Spleen (tissue), 13 donors: ENCODE measurements at places on chromosomes 6 and 20. TPM values are rescaled to one million over a fixed set of nuclear protein-coding genes. Genes with fewer than 3 reads are reported as not detected.

The ARFGAP1 gene
- 105 TPM for total RNA-seq

The ENPP3 gene
- total RNA-seq = 0.49 TPM

DNA sequence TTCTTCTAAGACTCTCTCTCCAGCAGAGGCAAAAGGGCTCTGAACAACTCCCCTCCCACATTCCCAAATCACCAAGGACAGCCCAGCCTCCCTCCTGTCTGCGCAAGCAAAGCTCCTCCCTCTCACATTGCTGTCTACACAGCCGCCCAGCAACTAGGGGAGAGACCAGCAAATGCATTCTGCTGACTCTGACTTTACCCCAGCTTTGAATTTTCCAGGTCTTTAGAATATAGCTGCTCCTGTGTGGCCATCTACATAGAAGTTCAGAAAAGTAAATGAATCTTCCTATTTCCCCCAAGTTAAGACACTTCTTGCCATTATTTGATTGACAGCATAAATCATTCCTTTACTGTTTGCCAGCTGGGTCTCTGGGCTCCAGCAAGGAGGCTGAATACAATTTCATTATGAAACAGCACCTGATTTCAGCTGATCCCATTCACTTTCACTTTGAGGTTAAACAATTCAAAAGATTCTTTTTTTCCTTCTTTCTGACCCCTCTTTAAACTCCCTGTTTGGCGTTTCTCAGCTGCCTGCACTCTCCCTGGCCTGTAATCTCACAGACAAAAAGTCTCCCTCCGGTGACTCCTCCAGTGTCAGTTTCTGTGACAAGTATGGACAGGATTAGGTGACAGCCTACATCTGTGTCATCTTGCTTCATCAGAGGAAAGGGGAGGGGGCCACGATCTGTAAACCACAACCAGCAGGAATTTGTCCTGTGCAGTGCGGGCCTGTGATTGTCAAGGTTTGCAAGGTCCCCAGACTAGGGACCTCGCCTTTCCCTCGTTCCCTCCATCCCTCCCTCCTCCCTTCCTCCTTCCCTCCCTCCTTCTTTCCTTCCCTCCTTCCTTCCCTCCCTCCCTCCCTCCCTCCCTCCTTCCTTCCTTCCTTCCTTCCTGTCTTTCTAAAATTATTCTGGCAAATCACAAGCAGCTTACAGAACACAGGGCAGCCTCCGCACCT is 205.6 kb upstream of the RIN2 start:
- H3K27ac ChIP-seq = peak overlapping the region; percentile 3
- no peak for DNase-seq
- no peaks in the 10 kb centered on the region for H3K27me3 ChIP-seq
- no peak overlapping the region for H3K4me3 ChIP-seq

- no peaks in the 10 kb centered on the region for H3K27me3 ChIP-seq
- peaks cover 11% of the 10 kb centered on the region for H3K4me1 ChIP-seq
- H3K36me3 ChIP-seq = no peaks in the 10 kb centered on the region
Measured at GRCh38 chr6:111118826-111119225, 31.5 kb downstream of the SLC16A10 start.

- no peaks in the 10 kb centered on the region for H3K4me1 ChIP-seq
- DNase-seq = no peak
- peaks cover 2% of the 10 kb centered on the region for H3K27me3 ChIP-seq
- H3K27ac ChIP-seq = no peak overlapping the region
Measured at GRCh38 chr20:58233881-58234528, 5.6 kb upstream of the ANKRD60 start.

DNA sequence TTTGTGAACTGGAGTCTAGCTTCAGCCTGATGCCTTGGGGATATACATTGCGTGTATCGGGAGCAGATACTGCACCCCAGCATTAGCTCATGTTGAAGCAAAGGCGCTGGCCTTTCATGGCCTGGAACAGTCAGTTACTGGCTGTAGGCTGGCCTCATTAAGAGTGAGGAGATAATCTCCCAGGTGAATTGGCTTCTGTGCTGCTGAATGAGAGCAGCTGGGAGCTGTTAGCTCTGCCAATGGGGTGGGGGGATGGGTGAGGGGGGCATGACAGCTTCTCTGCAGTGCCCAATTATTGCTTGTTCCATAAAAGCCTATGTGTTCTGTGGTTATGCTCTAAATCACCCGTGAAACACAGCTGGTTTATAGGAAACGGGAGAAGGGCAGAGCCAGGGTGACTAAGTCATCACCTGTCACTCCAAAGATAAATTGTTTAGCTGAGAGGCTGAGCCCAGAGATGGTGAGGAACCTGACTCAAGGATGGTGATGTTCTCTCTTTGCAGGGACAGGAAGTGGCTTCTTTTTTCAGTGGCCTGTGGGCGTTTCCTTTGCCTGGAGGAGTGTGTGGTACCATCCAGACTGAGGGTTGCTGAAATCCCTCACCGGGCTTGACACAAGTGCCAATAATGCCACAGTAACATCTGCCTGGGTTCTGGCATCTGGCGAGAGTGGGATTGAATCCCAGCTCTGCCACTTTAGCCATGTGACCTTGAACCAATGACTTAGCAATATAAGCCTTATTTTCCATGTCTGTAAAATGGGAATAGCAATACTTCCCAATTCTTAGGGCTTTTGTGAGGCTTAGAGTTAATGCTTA is 170.8 kb downstream of the BCAS1 start:
- peak overlapping the region; percentile 86 for H3K27ac ChIP-seq
- H3K4me3 ChIP-seq = no peak overlapping the region
- no peaks in the 10 kb centered on the region for H3K27me3 ChIP-seq
- H3K36me3 ChIP-seq = no peaks in the 10 kb centered on the region

DNA sequence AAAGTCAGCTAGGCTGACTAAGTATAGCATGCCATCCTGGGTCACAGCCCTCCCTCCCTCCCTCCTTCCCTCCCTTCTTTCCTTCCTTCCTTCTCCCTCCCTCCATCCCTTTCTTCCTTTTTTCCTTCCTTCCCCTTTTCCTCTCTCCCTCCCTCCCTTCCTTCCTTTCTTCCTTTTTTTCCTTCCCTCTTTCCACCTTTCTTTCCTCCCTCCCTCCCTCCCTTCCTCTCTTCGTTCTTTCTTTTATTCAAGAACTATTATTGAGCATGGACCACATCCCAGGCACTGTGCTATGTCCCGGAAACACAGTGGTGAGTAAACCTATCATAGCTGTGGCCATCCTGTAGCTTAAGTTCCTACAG is 106.2 kb upstream of the BACH2 start:
- peaks cover 36% of the 10 kb centered on the region for H3K4me1 ChIP-seq
- H3K27me3 ChIP-seq = no peaks in the 10 kb centered on the region
- no peak overlapping the region for H3K4me3 ChIP-seq

DNA sequence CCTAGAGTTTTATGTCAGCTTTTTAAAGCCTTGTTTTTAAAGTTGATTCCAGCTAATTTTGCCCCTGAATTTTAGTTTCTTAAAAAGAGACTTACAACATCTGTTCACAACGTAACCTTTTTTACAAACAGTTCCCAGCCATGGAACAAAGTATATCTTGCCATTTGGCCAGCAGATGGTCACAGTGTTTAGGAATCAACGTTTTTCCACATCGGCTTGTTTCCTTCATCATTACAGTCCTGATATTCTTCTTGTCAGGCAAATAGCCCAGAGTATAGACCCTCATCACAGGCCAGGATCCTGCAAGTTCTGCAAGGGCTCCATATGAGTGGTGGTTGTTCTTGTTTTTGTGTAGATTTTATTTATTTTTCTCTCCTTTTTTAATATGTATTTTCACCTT is 341.7 kb upstream of the HTR1E start:
- no peak overlapping the region for H3K27ac ChIP-seq
- H3K4me3 ChIP-seq = no peak overlapping the region
- H3K27me3 ChIP-seq = no peaks in the 10 kb centered on the region
- no peak for DNase-seq
- no peaks in the 10 kb centered on the region for H3K36me3 ChIP-seq
- no peaks in the 10 kb centered on the region for H3K4me1 ChIP-seq

The ANKRD6 gene
- 12.6 TPM for total RNA-seq

The ALDH5A1 gene
- 12.9 TPM for total RNA-seq

- no peak overlapping the region for H3K27ac ChIP-seq
- H3K4me1 ChIP-seq = peaks cover 29% of the 10 kb centered on the region
- DNase-seq = no peak
- no peak overlapping the region for H3K4me3 ChIP-seq
Measured at GRCh38 chr20:10476319-10476724, 41.2 kb downstream of the SLX4IP start.

- DNase-seq = no peak
- H3K4me1 ChIP-seq = peaks cover 22% of the 10 kb centered on the region
- H3K36me3 ChIP-seq = no peaks in the 10 kb centered on the region
- no peak overlapping the region for H3K27ac ChIP-seq
Measured at GRCh38 chr6:125949069-125949468, 7.5 kb upstream of the HINT3 start.

The LY86 gene
- total RNA-seq = 33.7 TPM

The BTN1A1 gene
- 1.1 TPM for total RNA-seq

GRCh38 chr6:89260310-89260709 is 43.2 kb upstream of the GABRR1 start:
- no peaks in the 10 kb centered on the region for H3K36me3 ChIP-seq
- H3K27ac ChIP-seq = no peak overlapping the region
- peaks cover 6% of the 10 kb centered on the region for H3K4me1 ChIP-seq
- H3K4me3 ChIP-seq = no peak overlapping the region
- DNase-seq = no peak

GRCh38 chr20:46939031-46939965 is 44.7 kb downstream of the EYA2 start:
- no peaks in the 10 kb centered on the region for H3K4me1 ChIP-seq
- H3K4me3 ChIP-seq = no peak overlapping the region
- DNase-seq = no peak
- H3K27ac ChIP-seq = no peak overlapping the region
- no peaks in the 10 kb centered on the region for H3K27me3 ChIP-seq
- H3K36me3 ChIP-seq = no peaks in the 10 kb centered on the region

The EBF4 gene
- 6.9 TPM for total RNA-seq

The TLDC2 gene
- not detected for total RNA-seq

DNA sequence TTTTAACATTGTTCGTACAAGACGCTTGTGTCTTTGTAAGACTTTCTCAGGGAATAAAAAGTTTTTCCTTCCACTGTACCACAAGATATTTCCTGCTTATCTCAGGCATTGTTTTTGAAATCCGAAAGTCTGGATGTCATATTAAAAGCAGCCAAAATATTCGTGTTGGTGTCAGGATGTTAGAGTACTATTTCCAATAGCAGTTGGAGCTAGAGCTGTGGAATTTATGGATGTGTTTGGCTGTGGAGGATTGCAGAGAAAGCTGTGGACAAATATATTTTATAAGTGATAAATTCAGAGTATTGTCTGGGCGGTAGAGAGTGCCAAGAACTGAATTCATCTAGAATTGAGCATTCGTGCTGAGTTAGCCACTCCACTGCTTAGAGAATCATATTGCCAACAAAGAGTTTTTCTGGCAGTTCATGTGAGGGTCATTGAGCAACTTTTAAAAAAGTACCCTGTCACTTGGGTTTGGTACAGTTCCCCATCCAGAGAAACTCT is 57.7 kb downstream of the ZDHHC14 start:
- no peaks in the 10 kb centered on the region for H3K27me3 ChIP-seq
- no peaks in the 10 kb centered on the region for H3K36me3 ChIP-seq
- H3K4me1 ChIP-seq = peaks cover 13% of the 10 kb centered on the region
- no peak overlapping the region for H3K4me3 ChIP-seq
- H3K27ac ChIP-seq = peak overlapping the region; percentile 30

GRCh38 chr6:39451831-39452230 is 129.3 kb upstream of the KCNK16 start:
- H3K4me3 ChIP-seq = no peak overlapping the region
- H3K27me3 ChIP-seq = no peaks in the 10 kb centered on the region
- H3K4me1 ChIP-seq = no peaks in the 10 kb centered on the region
- H3K27ac ChIP-seq = no peak overlapping the region

The TREML1 gene
- 4.1 TPM for total RNA-seq

The CENPW gene
- total RNA-seq = 4.0 TPM

GRCh38 chr20:57844626-57845596 is 135.1 kb upstream of the PMEPA1 start:
- H3K4me1 ChIP-seq = no peaks in the 10 kb centered on the region
- no peaks in the 10 kb centered on the region for H3K27me3 ChIP-seq
- no peaks in the 10 kb centered on the region for H3K36me3 ChIP-seq
- no peak overlapping the region for H3K4me3 ChIP-seq
- H3K27ac ChIP-seq = no peak overlapping the region

DNA sequence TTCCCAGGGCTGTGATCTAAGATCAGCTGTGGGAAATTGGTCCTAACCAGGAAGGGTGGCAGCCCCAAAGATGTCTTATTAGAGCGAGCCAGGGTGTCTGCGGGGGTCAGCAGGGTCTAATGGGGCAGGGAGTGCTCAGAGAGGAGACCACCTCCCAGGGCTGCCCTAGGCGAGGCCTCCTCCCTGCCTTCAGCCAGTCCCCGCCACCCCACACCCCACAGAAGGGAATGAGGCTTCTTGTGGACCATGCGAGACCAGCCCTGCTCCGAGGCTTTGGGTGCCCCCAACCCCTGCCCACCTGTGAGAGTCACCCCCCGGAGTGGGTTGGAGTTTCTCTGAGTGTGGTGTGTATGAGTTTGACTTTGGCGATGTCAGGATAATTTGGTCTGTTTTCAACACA is 37.8 kb downstream of the SYNJ2 start:
- no peaks in the 10 kb centered on the region for H3K27me3 ChIP-seq
- no peaks in the 10 kb centered on the region for H3K36me3 ChIP-seq
- H3K4me3 ChIP-seq = no peak overlapping the region
- DNase-seq = peak; percentile 69
- H3K27ac ChIP-seq = peak overlapping the region; percentile 3
- peaks cover 44% of the 10 kb centered on the region for H3K4me1 ChIP-seq

DNA sequence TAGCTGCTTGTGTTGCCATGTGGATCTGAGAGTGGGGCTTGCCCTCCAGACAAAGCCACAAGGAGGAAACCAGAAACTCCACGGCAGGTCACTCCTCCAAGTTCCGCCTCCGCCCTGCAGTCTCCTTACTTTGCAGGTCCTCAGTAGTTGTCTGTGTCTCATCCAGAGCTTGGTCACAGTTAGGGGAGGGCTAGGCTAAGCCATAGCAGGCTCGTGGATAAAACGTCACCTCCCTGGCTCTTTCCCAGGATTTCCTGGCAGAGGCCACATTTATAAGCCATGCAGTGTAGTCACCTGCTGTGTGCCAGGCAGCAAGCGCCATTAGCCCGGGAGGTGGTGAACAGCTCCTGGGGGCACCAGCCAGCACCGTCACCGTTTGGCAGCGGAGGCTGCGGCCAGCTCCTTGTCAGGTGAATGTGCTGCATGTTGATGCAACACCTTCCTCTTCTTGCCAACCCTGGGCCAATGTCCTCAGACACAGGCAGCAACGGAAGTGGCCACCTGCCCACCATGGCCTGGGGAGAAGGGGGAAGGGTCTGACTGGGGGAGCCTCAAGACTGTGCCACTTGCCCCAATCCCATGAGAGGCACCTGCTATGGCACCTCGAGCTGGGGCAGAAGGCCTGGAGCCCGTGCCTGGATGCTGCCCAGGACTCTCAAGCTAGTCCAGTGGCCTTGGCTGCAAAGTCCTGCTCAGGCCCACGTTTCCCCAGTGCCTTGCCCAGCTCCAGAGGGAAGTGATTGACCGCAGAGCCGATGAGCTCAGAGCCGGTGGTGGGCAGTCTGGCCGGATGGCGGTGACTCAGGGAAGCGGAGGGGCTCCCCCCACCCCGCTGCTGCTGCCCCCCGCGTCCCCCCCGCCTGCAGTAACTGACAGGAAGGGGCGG is 39.0 kb upstream of the SLCO4A1 start:
- H3K27ac ChIP-seq = peak overlapping the region; percentile 72
- H3K4me1 ChIP-seq = peaks cover 94% of the 10 kb centered on the region
- H3K36me3 ChIP-seq = no peaks in the 10 kb centered on the region
- DNase-seq = peak; percentile 94
- peaks cover 30% of the 10 kb centered on the region for H3K27me3 ChIP-seq

GRCh38 chr6:107102414-107102805 is 12.9 kb downstream of the BEND3 start:
- H3K4me3 ChIP-seq = no peak overlapping the region
- H3K36me3 ChIP-seq = no peaks in the 10 kb centered on the region
- H3K4me1 ChIP-seq = peaks cover 10% of the 10 kb centered on the region
- no peaks in the 10 kb centered on the region for H3K27me3 ChIP-seq

GRCh38 chr20:59086923-59087322 is 44.3 kb upstream of the PRELID3B start:
- H3K27me3 ChIP-seq = no peaks in the 10 kb centered on the region
- DNase-seq = no peak
- H3K36me3 ChIP-seq = no peaks in the 10 kb centered on the region
- H3K27ac ChIP-seq = no peak overlapping the region
